Brain microvascular endothelial cell (primary cell): ENCODE measurements at places on chromosomes 5 and 9.

DNA sequence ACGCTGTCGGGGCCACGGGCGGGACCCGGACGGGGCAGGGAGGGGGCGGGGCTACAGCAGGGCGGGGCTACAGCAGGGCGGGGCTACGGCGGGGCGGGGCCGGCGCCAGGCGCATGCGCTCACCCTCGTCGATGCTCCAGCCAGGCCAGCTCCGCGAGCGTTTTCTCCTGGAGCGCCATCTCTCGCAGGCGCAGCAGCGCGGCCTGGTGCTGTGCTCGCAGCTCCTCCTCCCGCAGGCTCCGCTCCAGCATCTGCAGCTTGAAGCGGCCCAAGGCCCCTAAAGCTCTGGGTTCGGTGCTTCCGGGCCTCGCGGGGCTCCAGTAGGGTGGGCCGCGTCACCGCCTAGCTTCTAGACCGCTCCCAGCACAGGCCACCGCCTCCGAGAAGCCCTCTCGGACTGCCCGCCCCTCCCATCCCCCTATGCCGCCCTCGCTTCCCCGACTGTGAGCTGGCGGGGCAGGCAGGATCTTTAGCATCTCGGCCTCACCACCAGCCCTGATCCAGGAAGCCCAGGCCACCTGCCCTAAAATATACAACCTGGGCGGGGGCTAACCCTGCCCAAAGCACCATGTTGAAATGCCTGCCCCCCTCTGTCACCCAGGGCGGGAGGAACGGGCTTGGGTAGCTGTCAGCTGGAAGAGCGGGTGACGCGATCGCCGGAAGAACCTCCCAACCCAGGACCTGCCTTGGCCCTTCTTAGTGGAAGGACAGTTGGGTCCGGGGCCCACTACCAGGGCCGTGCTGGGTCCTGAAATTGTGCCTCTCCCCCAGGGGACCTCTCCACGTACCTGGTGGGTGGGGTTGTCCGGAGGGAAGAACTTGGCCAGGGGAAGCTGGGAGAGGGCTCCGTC lies 21.9 kb upstream of the QSOX2 start:
- peak; percentile 66 for DNase-seq

DNA sequence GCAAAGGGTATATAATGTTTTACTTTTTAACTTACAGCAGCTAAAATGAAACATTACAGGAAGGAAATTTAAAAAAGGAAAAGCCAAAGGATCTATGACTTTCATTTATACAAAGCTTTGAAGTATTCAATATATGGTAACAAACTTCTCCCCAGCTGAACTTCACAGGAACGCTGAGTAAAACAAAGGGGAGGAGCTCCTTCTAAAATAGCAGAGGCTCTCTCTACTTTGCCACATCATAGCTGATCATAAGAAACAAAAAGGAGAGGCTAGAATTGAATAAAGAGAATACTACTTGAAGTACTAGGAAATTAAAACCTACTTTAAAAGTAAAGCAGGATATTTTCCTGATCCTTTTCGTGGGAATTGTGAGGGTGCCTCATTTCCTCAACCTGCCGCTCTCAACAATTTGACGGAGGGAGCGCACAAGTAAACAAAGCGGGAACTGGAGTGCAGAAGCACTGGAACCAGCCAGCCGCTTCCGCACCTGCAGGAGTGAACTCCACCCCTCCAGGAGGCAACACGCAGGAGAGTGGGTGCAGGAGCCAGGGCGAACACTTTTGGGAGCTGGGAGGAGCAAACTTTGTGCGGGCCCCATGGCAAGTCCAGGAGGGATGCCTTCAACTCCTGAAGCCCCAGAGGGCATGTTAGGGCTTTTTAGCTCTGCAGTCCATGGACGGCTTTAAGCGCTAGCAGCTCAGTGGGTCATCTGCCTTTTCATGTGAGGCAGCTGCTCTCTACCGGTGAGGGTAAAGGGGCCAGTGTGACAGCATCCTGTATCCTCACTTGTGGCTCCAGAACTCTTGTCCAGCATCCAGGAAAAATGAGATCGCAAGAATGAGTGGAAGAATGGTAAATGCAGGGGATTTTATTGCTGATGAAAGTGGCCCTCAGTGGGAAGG lies 757.4 kb downstream of the PTPRD start:
- DNase-seq = no peak

DNA sequence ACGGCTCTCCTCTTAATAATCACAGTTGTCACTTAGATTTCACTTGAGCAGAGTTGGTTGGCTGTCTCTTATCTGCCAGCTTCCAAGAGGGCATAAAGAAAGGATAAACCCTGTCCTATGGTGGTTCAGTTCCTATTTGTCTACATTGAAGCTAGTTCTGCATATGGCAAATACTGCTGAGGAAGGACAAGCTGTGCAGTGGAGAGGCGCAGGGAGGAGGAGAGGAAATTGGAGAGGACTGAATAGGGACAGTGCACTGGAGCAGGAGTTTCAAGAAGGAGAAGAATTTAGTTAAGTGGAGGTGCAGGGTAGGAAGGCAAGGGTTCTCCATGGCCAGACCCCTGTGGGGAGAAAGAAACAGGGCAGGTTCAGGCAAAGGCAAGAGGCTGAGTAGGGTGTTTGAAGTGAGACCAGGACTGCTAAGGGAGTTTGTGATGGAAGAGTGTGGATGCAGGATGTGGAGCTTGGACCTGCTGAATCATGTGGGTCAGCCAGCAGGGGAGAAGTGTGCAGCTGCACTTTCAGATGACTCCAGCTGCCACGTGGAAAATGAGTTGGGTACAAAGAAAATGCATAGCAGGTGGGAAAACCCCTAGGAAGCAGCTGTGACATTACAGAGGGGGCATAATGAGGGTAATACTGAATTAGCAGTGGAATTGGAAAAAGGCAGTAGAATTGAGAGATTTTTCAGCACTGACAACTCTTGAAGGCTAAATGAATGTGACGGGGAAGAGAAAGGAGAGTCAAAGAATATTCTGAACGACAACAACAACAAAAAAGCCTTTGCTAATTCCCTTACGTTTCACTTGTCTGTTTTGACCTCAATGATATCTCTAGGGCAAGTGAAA lies 66.8 kb downstream of the MAMDC2 start:
- no peak for DNase-seq

- no peak for DNase-seq
Observed at GRCh38 chr5:143356855-143357583, 46.5 kb downstream of the NR3C1 start.

DNA sequence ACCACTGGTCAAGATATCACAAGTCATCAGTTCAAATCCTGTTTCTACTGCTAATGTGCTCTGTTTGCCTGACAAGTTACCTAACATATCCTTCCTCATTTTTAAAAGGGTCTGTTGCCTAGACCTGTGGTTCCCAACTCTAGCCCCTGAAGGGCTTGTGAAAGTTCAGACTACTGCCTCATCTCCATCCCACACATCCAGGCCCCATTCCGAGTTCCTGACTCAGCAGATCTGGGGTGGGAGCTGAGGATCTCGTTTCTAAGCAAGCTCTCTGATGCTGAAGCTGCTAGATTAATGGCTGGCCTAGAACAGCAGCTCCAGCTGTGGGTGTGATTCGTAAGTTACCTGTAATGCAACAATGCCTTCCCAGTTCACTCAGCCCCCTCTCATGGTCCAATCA lies 32.5 kb downstream of the S1PR3 start:
- DNase-seq = no peak

- DNase-seq = no peak
Observed at GRCh38 chr5:113201715-113202114, 225.1 kb downstream of the DCP2 start.

GRCh38 chr5:135847976-135848375 lies 13.5 kb downstream of the SLC25A48 start:
- no peak for DNase-seq

GRCh38 chr9:119332522-119332921 lies 36.7 kb downstream of the BRINP1 start:
- no peak for DNase-seq

DNA sequence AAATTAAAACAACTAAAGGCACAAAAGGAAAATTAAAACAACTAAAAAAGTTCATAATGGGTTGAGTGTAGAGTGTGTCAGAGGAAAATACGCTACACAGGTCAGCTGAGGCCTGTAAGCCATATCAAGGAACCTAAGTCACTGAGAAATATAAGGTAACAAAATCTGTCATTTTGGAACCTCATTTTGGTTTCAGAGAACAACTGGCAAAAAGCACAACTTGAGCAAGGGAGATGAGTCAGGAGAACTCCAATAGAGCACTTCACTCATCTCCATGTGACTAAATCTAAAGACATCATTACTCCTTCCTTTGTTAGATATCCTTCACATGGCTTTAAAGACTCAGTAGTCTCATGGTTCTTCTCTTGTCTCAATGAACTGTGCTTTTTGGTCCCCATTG lies 269.4 kb upstream of the POU5F2 start:
- DNase-seq = no peak

GRCh38 chr9:107810461-107810961 lies 320.9 kb upstream of the KLF4 start:
- DNase-seq = no peak

DNA sequence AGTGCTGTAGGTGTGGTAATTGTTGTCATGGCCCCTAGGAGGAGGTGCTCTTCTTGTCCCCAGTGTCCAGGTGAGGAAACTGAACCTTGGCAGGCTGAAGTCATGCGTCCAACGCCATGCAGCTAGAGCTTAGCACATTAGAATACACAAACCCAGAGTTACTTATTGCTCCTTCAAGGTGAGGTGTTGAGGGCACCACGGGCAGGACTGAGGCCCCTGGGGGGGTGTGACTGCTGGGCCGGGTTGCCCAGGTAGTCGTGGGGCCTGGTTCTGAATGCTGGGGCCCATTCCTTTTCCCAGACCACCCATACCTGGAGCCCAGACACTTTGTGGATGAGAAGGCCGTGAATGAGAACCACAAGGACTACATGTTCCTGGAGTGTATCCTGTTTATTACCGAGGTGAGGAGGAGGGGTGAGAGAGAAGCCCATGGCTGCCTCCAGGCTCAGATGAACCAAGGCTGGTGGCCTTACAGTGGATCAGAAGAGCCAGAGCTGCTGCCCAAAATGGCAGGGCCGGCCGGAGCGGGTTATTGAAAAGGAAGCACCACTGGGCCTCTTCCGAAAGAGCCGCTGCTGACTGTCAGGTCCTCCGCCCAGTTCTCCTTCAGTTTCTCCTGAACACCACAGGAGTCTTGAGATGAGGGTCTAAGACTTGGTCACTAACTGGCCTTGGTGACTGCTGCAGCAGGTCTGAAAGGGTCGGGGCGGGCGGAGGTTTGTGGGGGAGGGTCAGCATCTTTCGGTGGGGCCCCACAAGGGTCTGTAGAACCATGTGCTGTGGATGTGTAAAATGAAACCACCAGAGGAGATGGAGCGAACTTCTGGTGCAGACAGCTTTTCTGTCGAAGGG lies 26.3 kb downstream of the PTPA start:
- no peak for DNase-seq

DNA sequence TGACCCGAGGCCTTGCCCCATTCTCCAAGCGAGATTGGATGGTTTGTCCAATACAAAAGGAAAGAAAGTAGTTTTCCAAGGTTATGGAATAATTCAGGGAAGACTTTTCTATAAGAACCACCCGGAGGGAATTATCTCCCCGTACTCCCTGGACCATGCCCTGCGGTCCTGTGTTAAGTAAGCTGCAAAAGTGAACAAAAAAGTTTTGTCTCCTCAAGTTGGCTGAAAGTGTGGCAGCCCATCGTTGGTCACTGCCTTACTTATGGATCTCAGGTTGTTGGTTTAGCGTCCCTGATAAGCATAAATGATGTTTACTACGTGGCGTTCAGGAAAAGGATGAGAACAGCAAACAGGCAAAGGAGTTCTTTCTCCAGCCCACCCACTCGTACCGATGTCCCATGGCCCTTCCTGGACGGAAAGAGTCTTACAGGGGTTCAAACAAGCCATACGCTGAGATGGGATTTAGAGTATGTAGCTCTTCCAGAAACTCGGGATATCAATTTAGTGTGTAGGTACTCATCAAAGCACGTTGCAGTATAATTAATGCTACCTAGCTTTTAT lies 413 bp upstream of the AUH start:
- no peak for DNase-seq

DNA sequence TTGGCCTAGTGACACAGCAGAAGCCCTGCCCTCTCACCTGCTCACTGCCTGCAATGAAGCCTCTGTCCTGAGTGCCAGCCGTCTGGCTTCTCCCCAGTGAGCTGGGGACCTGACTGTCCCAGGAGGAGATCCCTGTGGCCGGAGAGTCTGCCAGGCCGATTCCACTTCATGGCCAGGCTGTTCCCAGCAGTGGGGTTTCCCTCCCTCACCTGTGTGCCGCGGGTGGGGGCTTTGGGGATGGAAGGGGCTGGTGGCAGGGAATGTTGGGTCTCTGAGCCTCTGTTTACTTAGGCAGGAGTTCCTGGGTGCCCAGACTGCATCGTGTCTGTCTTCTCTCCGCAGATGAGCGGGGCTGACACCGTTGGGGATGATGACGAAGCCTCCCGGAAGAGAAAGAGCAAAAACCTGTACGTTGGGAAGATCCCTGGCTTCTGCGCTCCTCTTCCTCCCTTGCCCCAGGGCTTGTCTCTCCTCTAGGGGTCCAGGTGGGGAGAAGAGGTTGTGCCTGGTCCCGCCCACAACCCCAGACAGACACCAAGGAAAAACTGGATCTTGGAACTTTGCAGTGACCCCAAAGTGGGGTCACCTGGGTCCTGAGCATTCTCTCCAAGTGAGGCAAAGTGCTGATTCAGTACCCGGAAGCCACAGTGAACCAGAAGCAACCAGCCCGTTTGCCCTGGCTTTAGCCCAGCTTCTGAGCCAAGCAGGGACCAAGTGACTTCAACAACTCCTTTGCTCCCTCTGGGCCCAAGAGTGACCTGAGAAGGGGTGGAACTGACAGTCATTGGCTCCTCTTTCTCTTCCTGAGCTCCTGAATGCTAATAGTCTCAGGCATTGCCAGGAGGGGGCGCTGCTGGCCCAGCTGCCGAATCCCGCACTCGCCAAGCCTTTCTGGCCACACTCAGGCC lies 127.7 kb downstream of the RGS3 start:
- peak; percentile 81 for DNase-seq

DNA sequence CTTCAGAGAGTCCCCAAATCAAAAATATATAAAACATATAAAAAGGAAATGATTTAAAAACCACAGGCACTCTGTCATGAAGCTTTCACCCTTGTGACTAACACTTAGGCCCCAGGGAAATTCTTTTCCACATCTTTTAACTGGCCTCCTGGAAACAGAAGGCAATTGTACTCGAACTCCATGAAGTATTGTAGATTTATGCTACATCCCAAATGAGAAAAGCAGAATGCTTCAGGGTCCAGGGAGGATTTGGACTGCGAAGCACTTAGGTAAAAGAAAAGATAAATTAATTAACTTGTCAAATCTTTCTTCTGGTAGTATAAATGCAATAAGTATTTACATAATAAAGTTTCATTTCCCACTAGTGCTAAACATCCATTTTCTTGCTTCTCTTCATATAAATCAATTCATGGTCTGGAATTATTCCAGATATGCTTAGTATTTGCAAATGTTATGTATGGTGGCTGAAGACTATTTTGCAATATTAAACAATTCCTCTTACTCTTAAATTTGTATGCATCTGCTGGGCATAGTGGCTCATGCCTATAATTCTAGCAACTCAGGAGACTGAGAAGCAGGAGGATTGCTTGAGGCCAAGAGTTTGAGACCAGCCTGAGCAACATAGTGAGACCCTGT lies 64.9 kb upstream of the ELL2 start:
- DNase-seq = peak; percentile 51
